ENCODE measurements at places on chromosomes 16 and 17. TPM values are rescaled to one million over a fixed set of nuclear protein-coding genes. Genes with fewer than 3 reads are reported as not detected.

The MMP25 gene
- total RNA-seq, result 0.37 TPM

The HS3ST3B1 gene
- total RNA-seq, result 1.9 TPM

The CNTNAP1 gene
- 171 TPM for total RNA-seq

The OR1A1 gene
- not detected for total RNA-seq

The MATCAP1 gene
- 57.7 TPM for total RNA-seq

DNA sequence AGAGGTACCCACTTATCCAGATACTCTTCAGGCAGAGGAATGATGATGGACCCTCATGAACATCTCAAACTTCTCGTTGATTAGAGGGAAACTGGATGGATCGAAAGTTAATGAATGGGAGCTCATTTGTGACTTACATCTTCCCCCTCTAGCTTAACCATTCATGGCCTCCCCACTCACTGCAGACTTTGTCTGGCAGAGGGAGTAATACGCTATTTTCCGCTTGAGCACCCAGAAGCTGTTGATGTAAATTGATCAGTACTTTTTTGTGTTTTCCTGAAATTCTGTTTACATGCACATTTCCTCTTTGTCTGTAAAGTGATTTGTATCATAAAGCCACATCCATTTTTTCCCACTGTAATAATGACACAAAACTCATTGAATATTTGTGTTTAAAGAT, 239.1 kb upstream of the RBFOX1 start:
- no peak for DNase-seq

DNA sequence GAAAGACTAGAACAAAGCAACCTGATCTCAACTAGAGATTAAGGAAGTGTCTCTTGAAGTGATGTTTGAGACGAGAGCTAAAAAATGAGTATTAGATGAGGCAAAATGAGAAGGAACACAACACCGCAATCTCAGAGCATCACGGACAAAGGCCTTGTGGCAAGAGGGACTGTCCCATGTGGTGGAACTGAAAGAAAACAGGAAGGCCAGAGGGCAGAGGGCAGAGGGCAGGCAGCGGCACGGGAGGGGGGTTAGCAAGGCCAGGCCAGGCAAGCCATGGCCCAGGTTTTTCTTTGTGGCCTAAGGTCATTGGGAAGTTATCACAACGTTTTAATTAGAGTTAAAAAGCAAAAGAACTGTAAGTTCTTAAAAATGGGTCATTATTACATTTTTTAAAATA, 22.5 kb downstream of the RPA1 start:
- DNase-seq, result no peak

DNA sequence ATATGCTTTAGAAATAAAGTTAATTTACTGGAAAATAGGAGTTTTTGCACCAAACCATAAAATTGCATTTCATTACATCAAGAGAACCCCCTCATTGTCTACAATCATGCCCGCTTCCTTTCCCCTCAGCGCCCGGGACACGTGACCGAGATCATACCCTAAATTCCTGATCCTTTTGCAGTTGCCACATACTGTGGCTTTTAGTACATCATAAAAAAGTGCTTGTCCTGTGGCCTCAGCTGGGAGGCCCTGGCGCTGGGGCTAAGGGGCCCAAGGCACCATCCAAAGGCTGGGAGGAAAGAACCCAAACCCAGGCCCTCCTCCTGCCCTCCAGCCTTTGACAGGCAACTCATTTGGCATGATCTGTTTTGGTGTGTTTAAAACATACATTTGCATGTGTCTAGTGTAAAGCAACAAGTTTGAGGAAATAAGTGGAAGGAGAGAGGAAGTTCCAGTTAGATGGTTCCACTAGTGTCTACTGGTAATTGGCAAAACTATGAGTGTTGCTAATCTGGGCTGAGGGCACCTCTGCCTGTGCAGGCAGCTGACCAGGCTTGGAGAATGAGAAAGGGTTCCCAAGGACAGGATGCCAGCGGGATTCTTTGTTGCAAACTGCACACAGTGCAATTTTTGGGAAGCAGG, 6.0 kb downstream of the CDK5R1 start:
- no peak for DNase-seq

- no peak for DNase-seq
These were observed 36.7 kb downstream of the CMIP start for GRCh38 chr16:81481207-81481821.

DNA sequence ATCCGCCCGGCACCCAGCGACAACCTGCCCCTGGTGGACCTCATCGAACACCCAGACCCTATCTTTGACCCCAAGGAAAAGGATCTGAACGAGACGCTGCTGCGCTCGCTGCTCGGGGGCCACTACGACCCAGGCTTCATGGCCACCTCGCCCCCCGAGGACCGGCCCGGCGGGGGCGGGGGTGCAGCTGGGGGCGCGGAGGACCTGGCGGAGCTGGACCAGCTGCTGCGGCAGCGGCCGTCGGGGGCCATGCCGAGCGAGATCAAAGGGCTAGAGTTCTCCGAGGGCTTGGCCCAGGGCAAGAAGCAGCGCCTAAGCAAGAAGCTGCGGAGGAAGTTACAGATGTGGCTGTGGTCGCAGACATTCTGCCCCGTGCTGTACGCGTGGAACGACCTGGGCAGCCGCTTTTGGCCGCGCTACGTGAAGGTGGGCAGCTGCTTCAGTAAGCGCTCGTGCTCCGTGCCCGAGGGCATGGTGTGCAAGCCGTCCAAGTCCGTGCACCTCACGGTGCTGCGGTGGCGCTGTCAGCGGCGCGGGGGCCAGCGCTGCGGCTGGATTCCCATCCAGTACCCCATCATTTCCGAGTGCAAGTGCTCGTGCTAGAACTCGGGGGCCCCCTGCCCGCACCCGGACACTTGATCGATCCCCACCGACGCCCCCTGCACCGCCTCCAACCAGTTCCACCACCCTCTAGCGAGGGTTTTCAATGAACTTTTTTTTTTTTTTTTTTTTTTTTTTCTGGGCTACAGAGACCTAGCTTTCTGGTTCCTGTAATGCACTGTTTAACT, 1.0 kb downstream of the NOG start:
- DNase-seq, result no peak

DNA sequence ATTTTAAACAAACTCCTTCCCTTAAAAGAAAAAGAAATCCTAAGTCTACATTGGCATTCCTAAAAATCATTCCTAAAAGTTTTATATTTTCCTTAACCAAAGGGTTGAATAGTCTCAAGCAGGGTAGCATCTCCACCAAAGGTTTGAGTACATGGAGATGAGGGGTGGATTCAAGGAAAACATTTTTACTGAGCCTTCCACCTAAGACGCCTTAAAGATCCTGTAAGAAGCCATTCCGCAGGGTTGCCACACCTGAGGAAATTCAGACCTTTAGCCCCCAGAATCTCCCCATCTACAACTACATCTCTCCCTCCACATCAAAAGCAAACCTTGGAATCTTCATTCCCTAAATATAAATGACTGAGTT, 7.7 kb upstream of the AKTIP start:
- no peak for DNase-seq

DNA sequence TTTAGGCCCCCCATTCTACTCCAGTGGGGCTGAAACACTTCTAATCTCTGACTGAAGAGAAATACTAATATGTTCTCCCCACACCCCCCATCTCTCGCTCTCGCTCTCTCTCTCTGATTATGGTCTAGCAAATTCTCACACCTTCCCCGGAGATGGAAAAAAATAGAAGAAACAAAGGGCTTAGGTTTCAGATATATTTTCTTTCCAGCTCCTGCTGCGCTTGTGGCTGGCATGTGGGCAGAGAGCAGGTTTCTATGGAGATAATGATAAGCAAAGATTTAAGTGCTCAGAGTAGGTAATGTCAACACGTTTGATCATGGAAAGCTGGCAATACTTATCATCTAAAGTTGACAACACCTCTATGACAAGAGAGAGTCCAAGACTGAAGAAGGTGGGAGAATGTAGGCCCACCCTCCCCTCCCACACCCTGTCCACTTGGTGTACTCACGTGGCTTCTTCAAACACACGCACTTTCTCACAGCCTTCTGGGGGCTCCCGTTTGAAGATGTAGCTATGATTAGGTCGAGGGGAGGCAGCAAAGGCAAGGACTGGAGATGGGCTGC, 8.0 kb upstream of the SLC35B1 start:
- DNase-seq, result no peak

All from dorsolateral prefrontal cortex (tissue), 122 donors.